ENCODE measurements at places on chromosomes 7 and 10.

- no peak for DNase-seq
These were observed 54.0 kb downstream of the DOCK4 start for GRCh38 chr7:112152186-112152585.

- DNase-seq = peak; percentile 68
These were observed 10.2 kb upstream of the GDF2 start for GRCh38 chr10:47311932-47312662.

DNA sequence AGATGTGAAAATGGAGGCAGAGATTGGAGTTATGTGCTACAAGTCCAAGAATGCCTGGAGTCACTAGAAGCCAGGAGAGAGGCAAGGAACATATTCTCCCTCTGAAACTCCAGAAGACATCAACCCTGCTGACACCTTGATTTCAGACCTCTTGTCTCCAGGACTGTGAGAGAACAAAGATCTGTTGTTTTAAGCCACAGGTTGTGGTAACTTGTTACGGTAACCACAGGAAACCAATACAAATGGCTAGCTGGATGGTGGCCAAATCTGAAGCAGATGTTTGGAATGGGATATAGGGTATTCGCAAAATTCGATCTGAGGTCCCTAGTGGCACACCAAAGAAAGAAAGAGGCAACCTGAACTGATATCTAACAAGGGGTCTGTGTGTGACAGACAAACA is 129.0 kb downstream of the HERPUD2 start:
- DNase-seq = no peak

DNA sequence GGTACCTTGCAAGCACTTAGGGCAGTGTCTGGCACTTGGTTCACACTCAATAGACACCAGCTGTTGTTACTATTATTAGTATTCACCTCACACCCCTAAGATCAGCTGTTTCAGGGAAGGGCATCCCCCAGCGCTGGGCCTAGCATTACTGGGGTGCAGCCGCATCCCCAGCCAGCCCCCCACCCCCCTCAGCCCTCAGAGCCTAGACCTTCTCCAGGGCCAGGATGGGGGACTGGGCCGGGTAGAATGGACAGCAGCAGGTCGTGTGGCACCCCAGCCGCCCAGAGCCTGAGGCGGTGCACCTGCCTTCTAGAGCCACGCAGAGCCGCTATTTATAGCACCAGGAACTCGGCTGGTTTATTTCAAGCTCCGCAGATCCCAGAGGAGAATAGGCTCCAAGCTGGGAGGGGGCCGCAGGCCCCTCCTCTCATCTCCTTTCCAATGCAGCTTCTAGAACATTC is 60.5 kb downstream of the GTF2IRD1 start:
- DNase-seq = no peak

GRCh38 chr7:22464299-22464698 is 35.7 kb downstream of the STEAP1B start:
- no peak for DNase-seq

DNA sequence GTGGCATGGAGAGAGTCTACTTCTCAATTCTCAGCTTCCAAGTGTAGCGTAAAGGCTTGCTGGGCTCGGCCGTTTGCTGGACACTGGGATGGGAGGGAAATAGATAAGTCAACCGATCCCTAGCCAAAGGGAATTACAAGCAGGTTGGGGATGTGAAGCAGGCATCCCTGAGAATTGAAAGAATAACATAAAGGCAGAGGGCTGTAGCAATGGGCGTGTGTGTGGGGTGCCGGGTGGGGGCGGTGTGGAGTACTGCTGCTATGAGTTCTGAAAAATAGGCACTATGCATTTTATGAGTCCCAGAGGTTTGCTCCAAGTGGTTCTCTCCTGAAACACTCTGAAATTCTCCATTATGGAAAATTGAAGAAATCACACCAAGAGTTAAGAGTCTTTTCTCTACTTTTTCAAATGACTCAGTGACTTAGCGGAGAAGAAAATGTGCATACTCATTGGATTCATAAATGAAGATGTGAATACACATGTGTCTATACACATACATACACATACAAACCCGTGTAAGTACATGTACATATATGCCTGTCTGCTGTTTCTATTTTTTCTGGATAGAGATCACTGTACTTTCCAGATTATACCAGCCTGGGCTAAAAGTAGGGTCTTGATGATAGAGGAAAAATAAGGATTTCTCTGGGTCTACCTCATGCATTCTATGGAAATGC is 65.4 kb downstream of the ADRA2A start:
- DNase-seq = no peak

DNA sequence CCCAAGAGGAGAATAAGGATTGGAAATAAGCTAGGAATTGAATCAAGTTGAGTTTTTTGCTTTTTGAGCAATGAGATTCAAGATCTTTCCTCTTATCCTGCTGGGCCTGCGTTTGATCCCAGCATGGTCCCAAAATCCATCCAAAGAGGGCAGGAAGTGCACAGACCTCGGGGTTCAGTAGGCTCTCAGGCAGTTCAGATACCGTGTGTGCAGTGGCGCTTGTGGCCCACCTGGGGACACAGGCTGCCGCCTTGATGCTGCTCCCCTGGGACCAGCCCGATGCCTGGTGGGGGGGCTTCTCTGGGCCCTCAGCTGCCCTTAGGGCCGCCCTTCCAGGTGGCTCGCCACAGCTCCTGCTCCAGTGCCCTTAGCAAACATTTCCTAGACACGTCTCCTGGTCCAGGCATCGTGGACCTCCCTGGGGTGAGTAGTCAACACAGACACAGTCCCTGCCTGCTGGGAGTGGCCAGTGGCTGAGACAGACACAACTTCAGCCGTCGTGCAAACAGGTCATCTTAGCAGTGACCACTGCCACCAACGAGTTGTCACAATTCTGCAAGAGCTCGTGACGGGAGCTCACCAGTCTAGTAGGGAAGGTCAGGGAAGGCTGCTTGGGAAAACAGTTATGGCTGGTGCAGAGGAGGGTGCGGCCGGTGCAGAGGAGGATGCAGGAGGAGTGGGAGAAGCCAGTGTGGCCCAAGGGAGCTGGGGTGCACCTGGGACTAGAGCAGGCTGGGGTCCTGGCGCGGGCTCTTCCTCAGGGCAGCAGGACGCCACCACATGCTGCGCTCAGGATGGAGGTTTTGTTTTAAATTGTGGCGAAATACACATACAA is 21.7 kb upstream of the JAKMIP3 start:
- DNase-seq = no peak

DNA sequence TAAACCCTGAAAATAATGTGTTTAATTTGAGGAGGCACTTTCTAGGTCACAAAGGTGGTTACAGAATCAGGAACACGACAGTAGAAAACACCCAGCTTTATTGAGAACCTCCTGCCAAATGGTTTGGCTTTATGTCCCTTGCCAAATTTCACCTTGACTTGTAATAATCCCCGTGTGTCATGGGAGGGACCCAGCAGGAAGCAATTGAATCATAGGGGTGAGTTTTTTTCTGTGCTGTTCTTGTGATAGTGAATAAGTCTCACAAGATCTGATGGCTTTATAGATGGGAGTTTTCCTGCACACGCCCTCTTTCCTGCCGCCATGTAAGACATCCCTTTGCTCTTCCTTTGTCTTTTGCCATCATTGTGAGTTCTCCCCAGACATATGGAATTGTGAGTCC is 193.8 kb upstream of the KLF6 start:
- DNase-seq = no peak

DNA sequence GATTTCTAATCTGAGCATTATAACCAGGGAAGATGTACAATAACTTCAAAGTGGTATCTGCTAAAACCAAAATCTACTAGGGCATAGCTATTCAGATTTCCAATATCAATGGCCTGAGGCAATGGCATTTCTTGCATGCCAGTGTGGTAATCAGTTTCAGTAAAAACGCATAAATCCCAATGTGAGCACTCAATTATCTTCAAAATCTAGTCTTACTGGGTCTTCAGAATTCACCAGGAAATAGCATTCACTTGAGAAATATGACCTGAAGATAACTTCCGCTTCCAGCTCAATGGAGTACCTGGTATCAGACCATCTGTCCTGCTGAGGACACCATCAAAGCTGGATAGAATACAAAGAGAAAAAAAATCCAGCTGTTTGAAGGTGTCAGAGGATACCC is 72.4 kb downstream of the TRIL start:
- no peak for DNase-seq

GRCh38 chr7:7698930-7699329 is 19.5 kb downstream of the RPA3 start:
- no peak for DNase-seq

DNA sequence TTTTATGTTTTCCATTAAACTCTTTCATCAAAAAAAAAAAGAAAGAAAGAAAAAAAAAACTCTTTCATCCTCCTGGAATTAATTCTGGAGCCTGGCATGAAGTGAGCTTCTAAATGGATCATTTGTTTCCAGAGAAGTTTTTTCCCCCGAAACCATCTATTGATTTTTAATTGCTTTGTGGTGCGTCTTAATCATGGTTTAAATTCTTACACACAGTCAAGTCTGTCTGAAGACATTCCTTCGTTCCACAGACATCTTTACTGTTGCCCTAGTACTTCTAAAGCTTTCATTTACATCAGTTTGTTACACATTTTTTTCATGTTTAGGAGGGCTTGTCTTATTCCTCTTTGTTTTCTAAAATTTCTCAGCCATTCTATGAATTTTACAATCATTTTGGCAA is 493.4 kb upstream of the FOXK1 start:
- no peak for DNase-seq

DNA sequence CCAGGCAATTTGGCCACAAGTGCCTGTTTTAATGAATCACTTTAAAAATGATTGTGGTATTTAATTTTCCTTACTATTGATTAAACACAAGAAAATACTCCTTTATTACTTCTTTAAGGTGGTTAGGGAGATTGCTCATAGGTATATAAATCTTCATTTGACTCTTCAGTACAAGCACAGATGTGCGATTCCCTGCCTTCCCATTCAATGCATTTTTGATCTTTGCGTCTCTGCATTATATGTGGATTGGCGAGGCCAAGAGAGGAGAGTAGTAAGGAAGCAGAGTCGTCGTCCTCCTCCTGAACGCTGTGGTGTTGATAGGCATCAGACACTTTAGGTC is 683.7 kb downstream of the LRMDA start:
- no peak for DNase-seq

GRCh38 chr7:6278749-6279310 is 6.4 kb upstream of the CYTH3 start:
- DNase-seq = no peak

GRCh38 chr10:111281516-111281915 is 204.7 kb downstream of the ADRA2A start:
- DNase-seq = peak; percentile 23

- DNase-seq = no peak
These were observed 56.0 kb upstream of the COL13A1 start for GRCh38 chr10:69745698-69746097.

DNA sequence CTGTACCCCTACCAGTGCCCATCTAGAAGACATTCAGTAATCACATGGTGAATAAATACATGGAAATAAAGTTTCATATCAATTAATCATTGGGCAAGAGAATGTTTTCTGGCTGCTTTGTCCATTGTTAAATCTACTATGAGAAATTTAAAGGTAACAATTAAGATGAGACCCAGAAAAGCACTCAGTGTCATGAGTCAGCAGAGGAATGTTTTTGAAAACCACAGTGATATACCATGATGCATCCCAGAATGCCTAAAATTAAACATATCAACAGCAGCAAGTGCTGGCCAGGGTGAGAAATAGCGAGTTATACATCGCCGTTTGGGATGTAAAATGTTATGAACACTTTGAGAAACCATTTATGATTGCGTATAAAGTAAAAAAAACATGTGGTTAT is 825.3 kb upstream of the C7orf33 start:
- no peak for DNase-seq

DNA sequence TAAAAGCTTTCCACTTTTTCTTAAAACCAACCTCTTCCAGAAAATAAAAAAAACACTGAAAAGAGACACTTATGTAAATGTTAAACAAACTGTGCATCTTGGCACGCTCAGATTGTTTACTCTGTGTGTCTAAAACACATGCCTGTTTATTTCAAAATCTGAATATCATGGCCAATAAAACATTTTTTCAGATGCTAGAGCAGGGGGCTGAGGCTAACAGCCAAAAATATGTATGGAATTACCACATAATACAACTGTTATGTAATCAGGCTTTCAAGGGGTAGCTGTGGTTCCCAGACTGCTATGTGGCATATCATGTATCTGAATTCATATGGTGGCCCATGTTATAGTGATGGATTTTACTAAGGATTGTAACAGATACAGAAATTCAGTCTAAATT is 130.4 kb downstream of the HIBADH start:
- DNase-seq = no peak

DNA sequence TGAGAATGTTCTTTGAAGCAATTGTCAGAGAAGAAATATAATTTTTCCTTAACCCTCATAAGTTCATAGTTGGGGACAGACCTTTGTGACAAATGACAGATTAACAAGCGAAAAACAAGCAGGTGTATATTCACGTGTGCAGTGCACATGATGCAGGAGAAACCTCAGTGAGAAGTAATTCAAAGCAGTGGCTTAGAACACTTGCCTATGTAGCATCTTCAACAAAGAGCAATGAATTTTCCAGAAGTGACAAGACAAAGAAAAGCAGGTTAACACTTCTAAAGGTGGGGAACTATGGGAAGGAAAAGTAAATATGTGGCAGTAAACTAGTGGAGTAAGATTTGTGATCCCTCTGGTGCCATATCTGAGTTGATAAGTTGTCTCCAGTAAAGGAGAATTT is 65.8 kb downstream of the MCU start:
- no peak for DNase-seq

DNA sequence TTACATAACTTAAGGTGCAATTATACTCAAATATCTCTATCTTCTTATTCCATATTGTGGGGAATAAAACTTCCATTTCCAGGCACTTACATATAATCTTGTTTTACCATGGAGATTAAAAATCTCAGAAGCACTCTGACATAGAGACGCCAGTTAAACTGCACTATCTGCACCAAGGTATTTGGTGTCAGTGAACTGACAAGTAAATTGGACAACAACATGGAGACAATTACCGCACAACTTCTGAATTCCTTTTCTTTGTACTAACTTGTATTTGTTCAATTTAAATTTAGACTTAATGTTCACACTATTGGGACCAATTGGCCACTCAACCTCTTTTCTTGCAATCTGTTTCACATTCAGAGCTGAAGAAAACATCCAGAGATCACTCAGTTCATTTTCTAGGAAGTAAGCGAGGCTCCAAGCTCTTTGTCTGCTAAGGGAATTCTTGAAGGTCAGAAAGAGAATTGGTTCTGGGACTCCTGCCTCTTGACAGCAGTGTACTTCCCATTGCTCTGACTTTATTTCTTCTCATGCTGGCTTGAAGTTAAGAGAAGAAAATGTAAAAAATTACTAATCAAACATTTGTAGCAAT is 184.7 kb downstream of the CHCHD3 start:
- DNase-seq = peak; percentile 5

- no peak for DNase-seq
These were observed 172.9 kb downstream of the DKK1 start for GRCh38 chr10:52486840-52487611.

- DNase-seq = no peak
These were observed 271.2 kb upstream of the IGFBP3 start for GRCh38 chr7:46192271-46192670.

GRCh38 chr7:55425141-55425752 is 60.1 kb downstream of the LANCL2 start:
- no peak for DNase-seq
